ENCODE measurements at places on chromosomes 11 and 22.
A peak's percentile ranks its signal among the peaks of the same experiment; 100 is the strongest.

GRCh38 chr11:94297985-94298576, 6.3 kb upstream of the IZUMO1R start:
- DNase-seq, result no peak

- DNase-seq, result no peak
Measured at GRCh38 chr22:49070501-49070900, 757.2 kb downstream of the BRD1 start.

DNA sequence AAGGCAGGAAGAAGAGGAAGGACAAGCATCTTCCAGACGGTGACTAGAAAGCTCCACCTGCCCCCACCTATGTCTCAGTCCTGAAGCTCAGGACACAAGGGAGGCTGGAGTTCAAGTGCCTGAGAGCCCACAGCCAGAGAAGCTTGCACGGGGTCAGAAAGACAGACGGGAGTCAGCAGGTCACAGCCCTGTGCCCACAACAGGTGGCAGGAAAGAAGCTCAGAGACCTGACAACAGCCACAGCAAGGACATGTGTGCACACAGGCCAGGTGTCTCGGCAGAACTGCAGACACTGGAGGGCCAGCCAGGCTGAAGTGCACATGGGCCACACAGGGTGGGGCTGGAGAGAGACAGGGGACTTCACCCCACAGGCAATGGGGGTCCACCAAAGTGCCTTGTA, 37.2 kb upstream of the MOB2 start:
- DNase-seq, result no peak

GRCh38 chr11:100791860-100792259, 104.8 kb downstream of the ARHGAP42 start:
- no peak for DNase-seq

DNA sequence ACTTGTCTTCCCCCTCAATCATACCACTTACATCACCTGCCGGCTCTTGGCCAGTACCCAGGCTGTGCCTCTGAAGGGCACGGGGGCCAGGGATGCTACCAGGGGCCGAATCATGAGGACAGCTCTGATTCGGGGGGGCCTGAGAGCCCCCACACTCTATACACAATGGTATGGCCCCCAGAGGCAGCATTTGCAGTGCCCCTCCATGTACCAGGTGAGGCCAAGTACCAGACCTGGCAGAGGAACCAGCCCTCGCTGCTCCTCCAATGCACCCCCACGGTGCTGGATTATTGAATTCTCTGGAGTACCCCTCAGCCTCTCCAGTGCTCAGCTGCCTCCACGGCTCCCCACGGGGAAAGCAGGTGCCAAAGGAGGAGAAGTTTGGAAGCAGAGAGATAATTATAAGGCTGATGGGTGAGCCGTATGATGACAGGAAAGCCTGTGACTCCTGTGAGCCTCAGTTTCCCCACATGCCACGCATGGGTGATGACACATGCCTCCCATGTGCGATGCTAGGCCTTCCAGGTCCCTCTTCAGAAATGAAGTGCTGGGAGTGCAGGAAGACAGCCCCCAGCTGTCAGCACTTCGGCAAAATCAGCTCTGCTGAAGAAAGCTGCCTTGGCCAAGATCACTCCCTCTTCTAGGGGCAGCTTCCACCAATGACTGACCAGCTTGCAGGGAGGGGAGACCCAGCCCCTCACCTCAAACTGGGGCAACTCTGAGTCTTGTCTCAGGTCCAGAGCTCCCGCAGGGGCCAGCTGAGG, 69.9 kb downstream of the THAP12 start:
- no peak for DNase-seq

DNA sequence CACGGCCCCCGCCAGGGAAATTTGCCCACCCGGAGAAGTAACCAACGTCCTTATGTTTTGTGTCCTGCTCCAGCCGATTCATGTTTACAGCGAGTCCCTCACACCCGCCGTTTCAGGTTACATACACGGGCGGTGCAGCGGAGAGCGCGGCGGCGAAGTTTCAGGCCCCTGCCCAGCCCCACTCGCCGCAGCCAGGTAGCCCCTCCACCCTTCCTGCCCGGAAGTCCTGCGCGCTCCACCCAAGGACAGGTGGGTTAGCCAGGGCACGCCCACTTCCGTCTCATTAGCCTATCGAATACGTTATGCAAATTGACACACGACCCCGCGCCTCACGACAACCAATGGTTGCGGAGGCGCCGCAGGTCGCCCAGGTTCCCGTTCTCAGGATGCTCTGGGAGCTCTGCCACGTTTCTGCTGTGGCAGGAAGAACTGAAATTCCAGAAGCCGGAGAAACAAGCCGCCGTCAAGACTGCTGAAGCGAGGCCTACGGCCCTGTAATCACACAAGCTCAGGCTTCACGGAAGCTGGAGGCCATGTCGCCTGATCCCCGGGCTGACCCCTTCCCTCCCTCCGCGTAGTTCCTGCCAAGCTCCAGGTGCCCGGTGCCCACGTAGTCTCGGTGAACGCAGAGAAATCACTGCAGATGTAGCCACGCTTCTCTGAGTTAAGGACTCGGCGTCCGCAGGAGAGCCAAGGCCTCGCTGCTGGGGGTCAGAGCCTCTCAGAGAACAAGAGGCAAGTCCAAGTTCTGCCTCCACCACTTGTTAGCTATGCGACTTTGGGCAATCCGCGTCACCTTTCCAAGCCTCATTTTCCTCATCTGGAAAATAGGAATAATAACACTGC, 22.4 kb upstream of the MYH9 start:
- peak; percentile 80 for DNase-seq

DNA sequence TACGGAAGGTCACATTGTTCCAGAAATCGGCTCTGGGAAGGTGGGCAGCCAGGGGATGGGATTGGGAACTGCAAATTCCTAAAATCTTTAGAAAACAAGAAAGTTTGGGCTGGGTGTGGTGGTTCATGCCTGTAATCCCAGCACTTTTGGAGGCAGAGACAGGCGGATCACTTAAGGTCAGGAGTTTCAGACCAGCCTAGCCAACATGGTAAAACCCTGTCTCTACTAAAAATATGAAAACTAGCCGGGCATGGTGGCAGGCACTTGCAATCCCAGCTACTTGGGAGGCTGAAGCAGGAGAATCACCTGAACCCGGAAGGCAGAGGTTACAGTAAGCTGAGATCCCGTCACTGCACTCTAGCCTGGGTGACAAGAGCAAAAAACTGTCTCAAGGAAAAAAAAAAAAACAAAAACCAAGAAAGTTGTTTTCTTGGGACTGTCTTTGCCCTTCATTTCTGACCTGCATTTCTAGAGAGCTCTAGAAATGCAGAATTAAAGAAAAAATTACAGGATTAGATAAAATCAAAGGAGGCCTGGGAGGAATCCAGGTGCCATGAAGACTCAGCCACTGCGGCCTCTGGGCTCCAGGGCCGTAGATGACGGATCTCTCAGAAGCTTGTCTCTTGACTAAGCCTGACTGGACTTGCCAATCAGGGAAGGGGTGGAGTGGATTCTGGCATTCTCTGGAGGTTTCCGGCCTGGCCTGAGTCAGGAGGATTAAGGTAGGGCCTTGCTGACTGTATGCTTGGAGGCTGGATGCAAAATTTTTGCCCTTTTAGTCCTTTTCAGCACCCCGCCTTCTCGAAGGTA, 5.3 kb upstream of the MALAT1 start:
- DNase-seq, result peak; percentile 48

DNA sequence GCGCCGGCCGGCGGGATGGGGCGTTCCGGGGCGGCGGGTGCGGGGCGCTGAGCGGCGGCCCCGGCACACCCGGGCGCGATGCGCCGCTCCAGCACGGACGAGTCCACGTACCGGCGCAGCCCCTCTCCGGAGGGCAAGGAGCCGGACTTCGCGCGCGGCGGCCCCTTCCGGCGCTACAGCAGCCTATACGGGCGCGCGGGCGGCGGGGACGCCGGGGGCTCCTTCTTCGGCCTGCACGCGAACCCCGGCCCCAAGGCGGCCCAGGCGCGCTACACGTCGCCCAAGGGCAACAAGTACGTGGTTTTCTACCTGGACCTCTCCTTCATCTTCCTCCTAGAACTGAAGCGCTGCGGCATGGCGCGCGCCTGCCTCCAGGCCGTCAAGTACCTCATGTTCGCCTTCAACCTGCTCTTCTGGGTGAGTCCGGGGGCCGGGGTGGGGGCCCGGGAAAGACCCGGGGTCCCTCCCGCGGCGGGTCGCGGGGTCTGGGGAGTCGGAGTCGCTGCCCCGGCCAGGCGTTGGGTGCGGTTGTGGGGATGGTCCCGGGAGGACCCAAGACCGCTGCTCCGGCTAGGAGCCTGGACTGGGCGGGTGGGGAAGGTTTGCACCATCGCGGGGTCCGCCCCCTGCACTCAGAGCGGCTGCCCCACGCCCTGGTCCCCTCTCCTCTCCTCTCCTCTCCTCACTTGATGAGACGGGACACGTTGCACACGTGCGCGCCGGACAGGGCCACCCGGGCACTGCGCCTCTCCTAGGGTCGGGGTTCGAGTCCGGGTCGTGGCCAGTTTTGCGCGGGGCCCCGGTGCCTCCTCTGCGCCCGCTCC, 7.5 kb downstream of the TSPAN4 start:
- DNase-seq, result no peak

GRCh38 chr11:80826808-80827207, 1386.0 kb upstream of the TENM4 start:
- no peak for DNase-seq

DNA sequence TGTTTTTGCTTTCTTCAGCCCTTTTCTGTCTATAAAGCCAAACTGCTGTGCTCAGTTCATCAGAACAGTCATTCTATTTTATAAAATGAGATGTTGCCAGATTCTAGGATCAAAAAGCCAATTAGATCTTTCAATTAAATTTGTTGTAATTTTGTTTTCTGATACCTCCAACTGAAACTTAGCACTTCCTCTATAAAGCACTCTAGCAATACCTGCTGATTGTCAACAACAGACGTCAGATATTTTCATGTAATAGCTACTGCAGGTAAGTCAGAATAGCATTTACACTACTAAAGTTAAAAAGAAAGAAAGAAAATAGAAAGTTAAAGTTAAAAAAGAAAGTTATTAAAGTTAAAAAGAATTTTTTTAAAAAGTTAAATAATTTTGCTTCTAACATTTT, 19.6 kb downstream of the RRAS2 start:
- no peak for DNase-seq

DNA sequence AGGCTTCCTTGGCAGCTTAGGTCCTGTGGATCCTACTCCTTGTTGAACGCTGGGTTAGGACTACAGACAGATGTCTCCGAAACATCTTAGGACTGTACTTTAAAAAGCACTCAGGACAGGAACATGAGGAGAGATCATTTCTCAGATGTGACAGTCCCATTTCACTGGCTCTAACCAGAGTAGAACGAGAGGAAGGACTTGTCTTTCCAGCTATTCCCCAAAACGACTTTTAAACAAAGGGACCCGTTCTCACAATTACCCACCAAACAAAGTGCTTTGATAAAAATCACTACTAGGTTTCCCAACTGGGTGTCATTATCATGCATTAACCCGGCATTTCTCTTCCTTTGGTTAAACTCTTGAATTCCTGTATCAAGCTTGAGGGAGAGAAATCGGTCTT, 84.7 kb upstream of the BARX2 start:
- no peak for DNase-seq

- no peak for DNase-seq
Measured at GRCh38 chr22:19620742-19621371, 93.4 kb upstream of the SEPTIN5 start.

DNA sequence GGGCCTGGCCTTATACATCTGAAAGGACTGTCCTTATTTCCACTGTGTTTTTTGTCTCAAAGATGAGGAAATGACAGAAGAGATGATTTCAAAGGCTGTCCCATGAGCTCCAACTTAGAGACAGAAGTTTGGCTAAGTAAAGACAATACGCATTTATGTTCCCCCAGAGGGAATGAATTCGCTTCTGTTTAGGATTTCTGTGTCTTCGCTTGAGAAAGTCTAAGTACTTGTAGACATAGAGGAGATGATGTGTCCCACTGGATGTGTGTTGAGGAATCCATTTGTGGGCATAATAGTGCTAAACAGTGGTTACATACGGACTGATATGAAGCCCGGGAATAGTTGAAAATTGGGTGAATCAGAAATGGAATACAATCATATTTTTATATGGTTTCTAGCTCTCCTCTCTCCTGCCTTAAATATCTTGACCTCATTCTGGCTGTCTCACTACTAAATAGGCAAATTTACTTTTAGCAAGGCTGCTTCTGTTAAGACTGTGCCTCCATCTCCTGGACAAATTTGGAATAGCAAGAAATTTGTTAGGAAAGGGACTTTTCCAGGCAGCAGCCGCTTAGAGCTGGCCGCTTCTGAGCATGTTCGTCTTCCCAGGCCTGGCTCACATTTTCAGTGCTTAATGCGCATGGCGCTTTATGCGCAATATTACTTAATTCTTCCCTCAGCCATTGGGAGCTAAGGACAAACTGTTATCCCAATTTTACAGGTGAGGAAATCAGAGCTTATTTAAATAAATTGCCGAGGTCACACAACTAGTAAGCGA, 1.9 kb upstream of the PEX26 start:
- DNase-seq, result peak; percentile 19

- no peak for DNase-seq
Measured at GRCh38 chr11:71458146-71459070, 5.4 kb downstream of the NADSYN1 start.

GRCh38 chr11:7651700-7652099, 21.6 kb downstream of the CYB5R2 start:
- no peak for DNase-seq

All from NCI-H187 (cell line).